Panc1 (cell line): ENCODE measurements at places on chromosomes 16 and 17. TPM values are rescaled to one million over a fixed set of nuclear protein-coding genes. Genes with fewer than 3 reads are reported as not detected.

- no peak for DNase-seq
Measured at GRCh38 chr16:70689035-70689969, 3.4 kb upstream of the MTSS2 start.

DNA sequence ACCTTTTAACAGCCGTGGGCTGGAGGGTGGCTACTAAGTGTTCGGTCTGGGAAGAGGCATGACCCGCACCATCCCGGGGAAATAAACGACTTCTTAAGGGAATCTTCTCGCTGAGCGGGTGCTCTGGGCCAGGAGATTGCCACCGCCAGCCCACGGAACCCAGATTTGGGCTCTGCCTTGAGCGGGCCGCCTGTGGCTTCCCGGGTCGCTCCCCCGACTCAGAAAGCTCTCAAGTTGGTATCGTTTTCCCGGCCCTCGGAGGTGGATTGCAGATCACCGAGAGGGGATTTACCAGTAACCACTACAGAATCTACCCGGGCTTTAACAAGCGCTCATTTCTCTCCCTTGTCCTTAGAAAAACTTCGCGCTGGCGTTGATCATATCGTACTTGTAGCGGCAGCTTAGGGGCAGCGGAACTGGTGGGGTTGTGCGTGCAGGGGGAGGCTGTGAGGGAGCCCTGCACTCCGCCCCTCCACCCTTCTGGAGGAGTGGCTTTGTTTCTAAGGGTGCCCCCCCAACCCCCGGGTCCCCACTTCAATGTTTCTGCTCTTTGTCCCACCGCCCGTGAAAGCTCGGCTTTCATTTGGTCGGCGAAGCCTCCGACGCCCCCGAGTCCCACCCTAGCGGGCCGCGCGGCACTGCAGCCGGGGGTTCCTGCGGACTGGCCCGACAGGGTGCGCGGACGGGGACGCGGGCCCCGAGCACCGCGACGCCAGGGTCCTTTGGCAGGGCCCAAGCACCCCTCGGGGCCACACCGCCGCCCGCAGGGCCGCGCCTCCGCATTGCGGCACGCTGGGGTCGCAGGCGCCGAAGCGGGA lies 3.6 kb upstream of the CBX4 start:
- no peak for DNase-seq

DNA sequence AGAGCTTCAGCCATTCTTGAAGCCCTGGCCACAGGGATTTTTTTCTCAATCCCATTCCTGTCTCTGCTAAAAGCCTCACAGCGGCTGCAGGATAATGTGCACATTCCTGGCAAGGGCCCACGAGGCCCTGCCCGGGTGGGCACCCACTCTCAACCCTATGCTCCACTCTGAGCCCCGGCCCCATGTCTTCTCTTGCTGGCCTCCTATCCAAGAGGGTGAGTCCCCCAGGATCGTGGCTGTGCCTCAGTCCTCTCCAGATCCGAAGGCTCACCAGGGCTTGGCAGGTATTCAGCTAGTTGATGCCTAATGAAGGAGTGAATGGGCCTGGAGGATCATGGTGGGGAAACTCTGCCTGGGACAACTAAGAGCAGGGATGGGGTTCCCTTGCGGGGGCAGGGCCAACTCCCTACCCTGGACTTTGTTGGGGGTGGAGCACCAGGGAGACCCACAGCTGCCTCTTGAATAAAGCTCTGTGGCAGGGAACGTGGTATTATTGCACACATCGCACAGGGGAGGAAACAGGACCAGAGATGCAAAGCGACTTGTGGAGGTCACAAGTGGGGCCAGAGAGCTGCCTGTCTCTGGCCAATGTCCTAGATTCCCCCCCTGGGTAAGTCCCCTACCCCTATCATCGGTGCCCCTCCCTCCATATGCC lies 5.4 kb downstream of the ARHGAP27 start:
- no peak for DNase-seq

DNA sequence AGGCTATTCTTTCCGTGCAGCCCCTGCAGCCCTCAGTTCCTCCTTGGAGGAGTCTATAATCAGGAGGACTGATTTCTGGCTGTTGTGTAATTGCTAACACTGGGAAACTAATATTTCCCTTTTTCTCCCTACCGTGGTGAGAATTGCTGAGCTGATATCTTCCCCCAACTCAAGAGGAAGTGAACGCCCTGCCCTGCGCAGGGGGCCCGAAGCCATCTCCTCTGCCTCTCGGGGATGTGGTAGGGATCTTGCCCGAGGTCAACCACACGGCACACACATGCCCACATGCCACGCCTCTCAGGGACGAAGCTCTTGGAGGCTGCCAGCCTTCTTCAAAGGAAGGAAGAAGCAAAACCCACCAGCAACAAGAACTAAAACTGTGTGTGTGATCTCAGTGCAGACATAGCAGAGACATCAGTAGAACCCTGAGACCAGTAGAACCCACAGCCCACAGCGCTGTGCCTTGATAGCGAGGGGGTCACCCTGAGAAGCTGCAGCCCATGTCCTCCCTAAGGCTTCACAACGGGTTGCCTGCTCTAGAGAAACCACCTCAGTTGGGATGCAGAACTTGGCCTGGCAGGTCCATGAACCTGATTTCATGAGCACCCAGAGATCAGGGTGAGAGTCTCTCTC lies 8.9 kb upstream of the ULK2 start:
- DNase-seq = no peak

DNA sequence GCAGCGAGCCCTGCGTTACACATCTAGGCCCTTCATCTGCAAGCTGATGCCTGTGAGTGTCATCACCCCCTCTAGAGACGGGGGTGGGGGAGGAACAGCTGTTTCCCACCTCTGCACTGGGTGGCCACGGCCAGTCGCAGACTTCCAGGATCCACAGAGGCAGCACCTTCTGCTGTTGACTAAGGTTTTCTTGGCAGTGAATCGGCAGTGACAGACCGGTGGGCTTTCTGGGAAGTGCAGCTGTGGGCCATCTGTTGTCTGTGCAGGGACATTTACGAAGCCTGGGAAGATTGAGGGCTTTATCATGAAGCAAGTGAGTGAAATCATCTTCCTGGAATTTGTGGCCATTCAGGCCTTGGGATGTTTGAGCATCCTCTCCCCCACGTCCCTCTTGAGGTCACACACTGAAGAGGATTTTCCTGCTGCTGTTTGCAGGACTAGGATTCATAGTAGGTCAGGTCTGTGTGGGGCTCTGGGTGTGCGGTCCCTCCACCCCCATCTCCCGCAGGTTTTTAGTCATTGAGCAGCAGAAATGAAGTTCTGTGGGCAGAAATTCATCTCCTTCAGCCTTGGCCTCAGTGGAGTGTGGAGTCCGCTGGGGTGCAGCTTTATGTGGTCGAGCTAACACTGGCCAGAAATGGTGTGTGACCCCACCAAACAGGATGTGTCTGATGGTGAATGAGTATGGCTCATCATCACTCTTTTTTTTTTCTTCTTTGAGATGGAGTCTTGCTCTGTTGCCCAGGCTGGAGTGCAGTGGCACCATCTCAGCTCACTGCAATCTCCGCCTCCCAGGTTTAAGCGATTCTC lies 12.0 kb downstream of the PGS1 start:
- DNase-seq = no peak

- DNase-seq = no peak
Measured at GRCh38 chr16:77674888-77675287, 47.4 kb upstream of the NUDT7 start.

DNA sequence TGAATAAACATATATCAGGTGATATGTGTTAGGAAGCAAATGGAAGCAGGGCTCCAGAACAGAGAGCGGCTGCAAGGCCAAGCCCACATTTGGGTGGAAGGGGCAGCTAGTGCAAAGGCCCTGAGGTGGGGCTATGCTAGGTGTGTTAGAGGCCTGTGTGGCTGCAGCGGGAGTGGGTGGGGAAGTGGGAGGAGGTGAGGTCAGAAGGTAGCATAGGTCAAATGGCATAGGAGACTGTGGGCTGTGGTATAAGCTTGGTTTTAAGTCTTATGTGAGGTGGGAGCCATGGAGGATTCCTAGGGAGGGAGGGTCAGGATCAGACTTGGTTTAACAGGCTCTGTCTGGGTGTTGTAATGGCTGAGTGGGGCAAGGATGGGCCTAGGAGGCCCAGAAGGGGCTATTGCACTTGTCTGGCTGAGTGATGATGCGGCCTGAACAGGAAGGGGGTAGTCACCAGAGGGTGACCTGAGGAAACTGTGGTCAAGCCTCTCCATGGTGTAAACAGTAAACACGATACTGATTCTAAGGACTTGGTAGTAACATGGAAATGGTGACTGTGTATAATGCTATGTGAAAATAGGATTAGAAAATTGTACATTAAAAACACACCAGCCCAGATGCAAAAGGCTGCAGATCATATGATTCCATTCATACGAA lies 31.1 kb downstream of the RAI1 start:
- DNase-seq = no peak

DNA sequence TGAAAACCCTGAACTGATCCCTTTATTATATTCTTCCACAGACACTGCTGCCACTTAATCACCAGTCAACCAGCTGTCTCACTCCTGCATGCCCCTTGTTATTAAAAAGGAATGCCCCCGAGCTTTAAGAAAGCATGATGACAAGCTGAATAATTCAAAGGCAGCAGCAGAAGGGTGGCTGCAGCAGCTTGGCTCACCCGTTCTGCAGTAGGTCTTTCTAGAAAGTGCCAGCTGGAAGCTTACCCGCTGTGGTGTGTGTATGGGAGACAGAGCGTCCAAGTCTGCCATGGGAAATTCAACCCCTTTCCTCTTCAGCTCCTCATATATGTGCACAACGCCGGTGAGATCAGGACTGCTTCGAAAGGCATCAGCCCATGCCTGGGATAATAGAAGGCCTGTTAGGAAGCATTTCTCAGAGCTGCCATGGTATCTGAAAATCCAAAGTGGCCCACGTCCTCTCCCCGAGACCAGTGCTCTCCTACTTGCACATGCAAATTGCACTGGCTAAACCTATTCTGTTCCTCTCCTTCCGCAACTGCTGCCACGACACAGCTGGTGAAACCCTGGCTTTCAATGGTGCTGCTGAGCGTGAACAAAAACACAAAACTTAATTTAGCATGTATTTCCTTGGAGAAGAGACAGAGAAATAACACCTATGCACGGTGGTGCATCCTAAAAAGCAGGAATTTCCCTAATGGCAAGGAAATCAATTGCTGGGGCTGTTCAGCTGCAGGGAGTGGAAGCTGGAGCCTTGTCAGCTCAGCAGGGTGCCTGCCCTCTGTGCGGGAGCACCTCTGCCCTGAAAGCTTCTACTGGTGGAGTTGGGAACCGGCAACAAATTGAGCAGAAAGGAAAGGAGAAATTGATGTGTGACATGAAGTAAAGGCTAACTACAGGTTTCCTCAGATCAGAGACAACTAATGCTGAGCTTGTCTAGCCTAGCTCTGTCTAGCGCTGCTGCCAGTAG lies 47.9 kb upstream of the SREBF1 start:
- DNase-seq = no peak

GRCh38 chr17:36703860-36704266 lies 102.5 kb downstream of the MRM1 start:
- no peak for DNase-seq

GRCh38 chr17:32396343-32396742 lies 46.4 kb downstream of the ZNF207 start:
- DNase-seq = no peak

DNA sequence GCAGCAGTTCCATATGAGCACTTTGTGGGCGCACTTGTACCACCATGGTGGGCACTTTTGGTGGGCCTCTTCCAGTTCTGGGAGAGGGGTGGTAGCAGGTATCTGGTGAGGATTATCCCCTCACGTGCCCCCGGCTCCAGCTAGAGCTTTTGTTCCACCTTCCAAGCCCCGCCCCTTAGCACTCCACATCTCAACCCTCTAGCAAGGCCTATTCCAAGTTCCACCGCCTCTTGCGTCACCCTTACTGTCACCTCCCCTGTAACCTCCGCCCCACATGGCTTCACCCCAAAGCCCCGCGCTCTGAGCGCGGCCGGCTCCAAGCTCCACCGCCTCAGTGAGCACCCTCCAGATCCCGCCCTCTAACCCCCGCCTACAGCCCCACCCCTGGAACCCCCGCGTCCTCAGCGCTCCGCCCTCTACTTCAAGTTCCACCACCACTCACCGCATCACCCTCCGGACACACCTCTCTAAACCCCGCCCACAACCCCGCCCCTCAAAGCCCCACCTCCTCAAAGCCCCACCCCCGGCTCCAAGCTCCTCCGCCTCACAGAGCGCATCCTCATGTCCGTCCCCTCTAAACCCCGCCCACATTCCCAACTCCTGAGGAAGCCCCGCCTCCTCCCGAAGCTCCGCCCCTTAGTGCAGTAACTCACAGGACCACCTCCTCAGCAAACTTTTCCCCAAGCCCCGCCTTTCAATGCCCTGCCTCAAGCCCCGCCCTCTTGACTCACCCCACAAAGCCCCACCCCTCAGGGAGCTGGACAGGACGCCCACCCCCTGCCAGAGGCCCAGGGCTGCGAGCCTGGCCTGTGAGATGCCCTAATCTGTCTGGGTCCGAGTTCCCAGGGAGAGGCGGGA lies 11.1 kb downstream of the SCN4A start:
- DNase-seq = no peak

DNA sequence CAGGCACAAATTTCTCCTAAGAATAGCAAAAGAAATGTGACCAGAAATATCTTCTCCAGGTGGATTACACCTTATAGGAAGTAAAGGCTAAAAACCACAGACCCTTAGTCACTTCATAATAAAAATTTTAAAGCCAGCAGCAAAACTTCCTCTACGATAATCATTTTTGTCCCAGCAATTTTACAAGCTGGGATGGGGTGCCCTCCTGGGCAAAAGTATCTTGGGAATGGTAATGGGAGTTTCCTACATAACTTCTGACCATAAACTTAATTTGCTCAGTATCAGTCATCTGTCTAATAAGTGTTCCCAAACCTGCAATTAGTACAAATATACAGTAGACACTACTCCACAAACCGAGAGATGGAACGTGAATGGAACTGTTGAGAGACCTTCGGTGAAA lies 3.0 kb downstream of the PHF12 start:
- no peak for DNase-seq

- DNase-seq = no peak
Measured at GRCh38 chr16:88967830-88968588, 9.0 kb downstream of the CBFA2T3 start.

DNA sequence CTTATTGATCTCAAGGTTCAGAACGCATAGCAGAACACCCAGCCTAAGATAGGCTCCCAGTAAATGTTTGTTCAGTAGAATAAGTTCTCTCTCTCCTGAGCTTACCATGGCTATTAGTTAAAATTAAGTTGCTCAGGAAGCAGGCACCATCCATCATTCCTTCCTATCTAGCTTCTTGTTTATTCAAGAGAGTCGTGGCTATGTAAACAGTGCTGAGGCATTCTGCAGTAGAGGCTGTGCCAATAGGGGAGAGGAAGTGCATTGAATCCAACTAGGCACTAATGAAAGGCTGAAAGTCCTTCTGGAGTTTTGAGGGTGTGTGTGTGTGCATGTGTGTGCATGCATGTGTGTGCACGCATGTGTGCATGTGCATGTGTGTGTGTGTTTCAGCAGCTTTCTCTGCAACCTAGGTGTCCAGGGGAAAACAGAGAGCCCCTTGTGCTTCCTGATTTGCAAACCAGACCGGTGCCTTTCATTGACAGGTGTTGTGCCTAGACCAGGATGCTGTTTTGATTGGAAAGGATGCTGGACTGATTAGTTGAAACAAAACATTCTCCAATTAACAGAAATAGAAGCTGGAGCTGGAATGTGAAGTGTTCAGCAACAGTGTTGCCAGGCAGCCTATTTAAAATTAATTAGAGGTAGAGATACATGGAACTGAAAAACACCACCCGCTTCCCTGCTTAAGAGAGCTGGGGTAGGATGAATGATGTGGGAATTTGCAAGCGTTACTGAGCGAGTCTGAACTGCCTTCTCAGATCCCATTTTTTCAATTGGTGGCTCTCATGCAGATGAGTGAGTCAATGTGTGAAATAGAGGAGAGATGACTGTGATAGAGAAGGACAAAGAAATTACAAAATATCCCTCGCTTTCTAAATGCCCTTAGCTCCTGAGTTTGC lies 103.3 kb upstream of the CLEC3A start:
- DNase-seq = no peak

PIRT gene
- not detected for total RNA-seq

SSTR5 gene
- total RNA-seq = 2.8 TPM

FBXW10 gene
- total RNA-seq = not detected

ULK2 gene
- 22.8 TPM for total RNA-seq

AIPL1 gene
- total RNA-seq = not detected

COQ9 gene
- total RNA-seq = 48.5 TPM
